ENCODE measurements at places on chromosomes 6 and 20.

DNA sequence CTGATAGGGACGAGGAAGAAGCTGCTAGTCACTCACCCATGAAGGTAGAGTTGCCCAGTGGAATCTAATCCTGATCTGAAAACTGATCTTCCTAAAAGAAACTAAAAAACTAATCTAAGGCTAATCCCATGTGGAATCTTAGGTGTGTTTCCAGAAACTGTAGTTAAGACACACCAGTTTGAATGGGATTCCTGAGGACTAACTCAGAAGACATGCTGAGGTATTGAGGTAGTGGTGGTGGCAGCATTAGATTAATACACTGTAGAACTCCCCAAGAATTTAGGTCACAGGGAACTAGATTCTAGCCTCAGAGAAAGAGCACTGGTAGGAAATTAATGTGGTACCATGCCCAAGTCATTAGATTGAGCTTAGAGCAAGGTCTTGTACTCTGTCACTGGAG, 19.6 kb upstream of the AKAP7 start:
- no peak for DNase-seq

DNA sequence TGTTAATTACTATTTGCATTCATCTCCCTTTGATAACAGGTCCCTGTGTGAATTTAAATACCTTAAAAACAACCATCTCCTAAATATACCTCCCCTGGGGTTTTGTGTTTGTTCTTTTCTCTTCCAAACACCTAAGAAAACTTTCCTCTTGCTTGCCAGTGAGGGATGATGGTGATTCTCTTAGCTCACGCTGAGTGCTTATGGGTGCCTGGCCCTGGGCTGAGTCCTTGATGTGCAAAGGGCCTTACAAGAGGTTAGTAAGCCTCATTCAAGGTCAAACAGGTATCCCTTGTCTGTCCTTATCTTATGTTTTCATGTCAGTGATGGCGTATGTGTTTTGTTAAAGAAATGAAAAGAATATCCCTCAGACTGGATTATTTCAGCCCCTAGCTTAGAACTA, 76.3 kb downstream of the SYCP2L start:
- no peak for DNase-seq

GRCh38 chr6:142286088-142286409, 15.8 kb upstream of the ADGRG6 start:
- DNase-seq, result no peak

DNA sequence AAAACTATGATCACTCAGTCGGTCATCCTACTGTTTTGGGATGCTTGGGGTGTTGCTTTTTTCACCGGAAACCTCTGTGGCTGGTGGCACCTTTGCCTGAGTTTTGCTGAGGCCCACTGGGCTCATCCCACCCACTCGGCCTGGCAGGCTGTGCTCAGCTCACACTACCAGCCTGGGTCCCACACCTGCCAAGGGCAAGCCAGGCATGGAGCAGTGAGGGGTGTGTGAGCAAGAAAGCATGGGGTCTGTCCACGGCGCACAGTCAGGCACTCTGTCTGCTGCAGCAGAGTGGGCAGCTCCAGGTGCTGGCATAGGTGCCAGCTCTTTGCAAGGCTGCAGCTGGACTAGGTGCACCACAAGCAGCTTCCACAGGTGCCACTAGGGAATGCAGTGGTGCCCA, 91.7 kb downstream of the TBXT start:
- no peak for DNase-seq

DNA sequence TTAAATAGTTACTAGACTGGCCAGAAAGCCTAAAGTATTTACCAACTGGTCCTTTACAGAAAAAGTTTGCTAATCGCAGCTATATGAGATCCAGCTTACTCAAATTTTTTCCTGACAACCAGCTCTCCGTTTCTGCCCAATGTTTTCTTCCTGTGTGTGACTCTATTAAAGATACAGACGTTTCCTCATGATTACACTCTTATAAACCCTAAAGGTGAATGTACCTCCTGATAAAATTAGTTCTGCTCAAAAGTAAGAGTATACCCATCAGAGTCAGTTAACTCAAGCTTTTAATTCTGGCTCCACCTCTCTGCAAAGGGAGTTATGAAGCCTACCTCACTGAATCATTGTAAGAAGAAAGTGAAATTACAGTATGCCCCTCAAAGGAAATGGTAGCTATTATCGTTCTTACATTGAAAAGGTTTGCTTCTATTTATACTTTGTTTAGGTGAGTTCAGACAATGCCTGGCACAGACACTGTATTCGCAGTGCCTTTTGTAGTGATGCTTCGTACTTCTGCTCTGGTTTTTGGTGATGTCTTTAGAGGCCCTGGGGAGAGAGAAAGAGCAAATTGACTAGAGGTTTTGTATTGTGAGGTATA, 10.2 kb upstream of the MROH8 start:
- DNase-seq, result no peak

DNA sequence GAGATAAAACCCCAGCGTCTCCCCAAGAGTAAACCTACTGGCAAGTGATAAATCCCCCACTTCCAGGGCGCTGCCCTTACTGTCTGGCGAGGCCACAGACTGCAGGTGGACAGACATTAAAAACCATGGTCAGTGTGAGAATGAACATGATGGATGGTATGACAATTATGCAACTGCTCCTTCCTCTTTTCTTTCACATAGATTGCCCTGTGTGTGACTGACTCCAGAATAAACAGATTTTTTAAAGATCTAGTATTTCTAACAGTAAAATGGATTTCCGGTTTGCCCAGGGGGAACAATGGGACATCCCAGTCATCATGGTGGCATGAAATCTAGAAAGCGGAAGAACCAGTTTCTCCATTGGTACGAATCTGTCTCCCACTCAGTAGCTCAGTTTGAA, 153.7 kb downstream of the FOXC1 start:
- DNase-seq, result no peak

GRCh38 chr6:157978021-157978783, 3.5 kb upstream of the SYNJ2 start:
- no peak for DNase-seq

GRCh38 chr6:7881765-7882500, 28.7 kb downstream of the TXNDC5 start:
- no peak for DNase-seq

- no peak for DNase-seq
These were observed 43.9 kb upstream of the DEK start for GRCh38 chr6:18308070-18308735.

GRCh38 chr6:88166493-88167351, 575 bp upstream of the CNR1 start:
- no peak for DNase-seq

DNA sequence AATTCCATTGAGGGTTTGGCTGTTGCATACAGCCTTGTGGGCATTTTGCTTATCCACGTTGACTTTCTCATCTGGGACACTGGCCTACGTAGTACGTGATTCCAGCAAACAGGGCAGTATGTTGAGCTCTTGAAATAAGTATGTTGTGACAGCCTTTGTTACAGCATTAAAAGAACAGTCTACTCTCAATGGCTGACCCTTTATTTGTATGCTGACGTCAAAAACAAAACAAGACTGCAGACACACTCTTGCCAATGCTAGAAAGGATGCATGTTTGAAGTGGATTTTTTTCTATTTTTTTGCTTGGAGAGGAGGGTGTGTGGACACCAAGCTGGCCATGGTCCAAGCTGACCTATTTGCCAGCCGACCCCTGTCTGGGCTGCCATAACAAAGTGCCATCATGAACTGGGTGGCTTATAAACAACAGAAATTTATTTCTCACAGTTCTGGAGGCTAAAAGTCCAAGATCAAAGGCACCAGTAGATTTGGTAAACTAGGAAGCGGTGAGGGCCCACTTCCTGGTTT, 10.8 kb upstream of the SNHG17 start:
- DNase-seq, result no peak

DNA sequence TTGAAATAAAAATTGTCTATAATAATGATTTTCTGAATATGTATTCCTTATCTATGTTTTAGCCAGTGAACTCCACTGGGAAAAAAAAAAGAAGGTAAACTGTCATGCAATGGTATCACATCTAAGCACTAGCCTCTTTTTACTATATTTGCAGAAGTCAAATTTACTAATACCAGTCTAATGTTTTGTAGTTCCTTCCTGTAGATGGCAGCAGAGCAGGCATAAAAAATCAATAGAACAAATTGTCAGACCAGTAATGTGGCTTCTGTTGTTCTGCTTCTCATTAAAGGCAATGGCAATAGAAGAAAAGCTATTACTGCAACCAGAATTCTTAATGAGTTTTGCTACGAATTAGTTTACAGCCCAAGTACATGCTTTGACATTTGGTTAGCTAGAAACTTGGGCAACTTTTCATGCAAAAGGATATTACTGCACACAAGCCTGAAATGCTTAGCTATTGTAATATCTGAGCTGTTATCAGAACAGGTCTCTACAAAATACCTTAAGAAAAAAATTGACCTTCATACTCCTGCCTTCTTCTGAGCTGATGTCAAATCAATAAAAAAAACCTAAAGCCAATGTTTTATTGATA, 476.9 kb downstream of the KHDRBS2 start:
- DNase-seq, result no peak

DNA sequence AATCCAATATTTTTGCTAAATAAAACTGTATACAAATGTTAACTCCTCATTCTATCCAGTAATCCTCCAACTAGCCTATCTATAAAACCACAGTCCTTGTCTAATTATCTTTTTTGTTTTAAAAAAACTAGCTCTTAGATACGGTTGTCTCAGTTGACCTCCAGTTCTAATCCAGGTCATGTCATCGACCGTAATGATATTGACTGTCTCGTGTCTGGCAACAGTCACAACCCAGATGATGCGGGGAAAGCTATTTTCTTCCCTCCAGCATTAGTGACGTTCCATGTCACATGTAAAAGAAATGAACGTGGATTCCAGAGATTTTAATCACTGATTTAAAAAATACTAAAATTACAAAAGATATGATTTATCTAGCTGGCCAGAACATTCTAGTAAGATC, 35.5 kb downstream of the HEBP2 start:
- no peak for DNase-seq

- no peak for DNase-seq
These were observed 85.2 kb upstream of the CNR1 start for GRCh38 chr6:88251301-88251700.

DNA sequence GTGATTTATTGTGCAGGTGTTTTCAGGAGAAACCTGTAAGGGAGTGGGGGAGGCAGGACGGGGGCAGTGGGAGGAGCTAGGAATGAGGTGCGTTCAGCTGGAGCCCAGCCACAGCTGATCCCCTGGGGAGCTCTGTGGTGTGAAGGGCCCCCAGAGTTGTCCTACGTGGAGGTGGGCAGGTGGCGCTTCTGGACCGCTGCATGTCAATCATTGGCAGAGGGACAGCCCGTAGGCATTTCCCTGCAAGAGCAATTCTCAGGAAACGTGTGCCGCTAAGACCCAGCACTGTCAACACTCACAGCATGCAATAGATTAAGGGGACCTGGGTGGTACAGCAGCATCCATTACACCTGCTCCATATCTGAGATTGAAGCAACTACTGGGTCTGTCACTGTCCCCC, 88.0 kb downstream of the PRND start:
- no peak for DNase-seq

- DNase-seq, result no peak
These were observed 60.9 kb upstream of the TULP1 start for GRCh38 chr6:35573495-35574110.

DNA sequence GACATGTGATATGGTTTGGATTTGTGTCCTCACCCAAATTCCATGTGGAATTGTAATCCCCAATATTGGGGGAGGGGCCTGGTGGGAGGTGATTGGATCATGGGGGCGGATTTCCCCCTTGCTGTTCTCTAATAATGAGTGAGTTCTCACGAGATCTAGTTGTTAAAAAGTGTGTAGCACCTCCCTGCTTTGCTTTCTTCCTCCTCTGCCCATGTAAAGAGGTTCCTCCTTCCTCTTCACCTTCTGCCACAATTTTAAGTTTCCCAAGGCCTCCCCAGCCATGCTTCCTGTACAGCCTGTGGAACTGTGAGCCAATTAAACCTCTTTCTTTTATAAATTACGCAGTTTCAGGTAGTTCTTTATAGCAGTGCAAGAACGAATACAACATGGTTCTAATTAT, 2.1 kb upstream of the ZNF451 start:
- DNase-seq, result no peak

DNA sequence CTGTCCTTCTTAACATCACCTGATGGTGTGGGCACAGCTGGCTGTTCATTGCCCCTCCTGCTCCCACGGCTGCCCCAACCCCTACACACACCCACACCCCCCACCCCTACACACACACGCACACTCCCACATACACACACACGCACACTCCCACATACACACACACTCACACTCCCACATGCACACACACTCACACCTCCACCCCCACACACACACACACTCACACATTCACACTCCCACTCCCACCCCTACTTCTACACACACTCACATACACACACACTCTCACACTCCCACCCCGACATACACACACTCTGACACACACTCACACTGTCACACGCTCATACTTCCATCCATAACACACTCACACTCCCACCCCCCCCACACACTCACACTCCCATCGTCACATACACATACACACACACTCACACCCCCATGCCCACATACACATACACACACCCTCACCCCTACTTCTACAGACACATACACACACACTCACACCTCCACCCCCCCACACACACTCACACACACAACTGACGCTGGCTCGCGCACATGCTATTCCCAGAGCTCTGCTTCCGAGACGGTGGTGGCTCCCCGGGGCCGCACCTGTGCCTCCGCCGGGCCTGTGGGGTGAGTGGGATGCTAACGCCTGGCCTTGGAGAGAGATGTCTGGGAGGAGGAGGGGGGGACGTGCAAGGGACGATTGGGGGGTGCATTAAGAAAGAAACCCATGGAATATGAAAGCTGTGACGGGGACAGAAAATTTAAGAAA, 174.8 kb upstream of the QKI start:
- DNase-seq, result no peak

GRCh38 chr6:46964716-46965519, 43.2 kb upstream of the ADGRF5 start:
- no peak for DNase-seq

DNA sequence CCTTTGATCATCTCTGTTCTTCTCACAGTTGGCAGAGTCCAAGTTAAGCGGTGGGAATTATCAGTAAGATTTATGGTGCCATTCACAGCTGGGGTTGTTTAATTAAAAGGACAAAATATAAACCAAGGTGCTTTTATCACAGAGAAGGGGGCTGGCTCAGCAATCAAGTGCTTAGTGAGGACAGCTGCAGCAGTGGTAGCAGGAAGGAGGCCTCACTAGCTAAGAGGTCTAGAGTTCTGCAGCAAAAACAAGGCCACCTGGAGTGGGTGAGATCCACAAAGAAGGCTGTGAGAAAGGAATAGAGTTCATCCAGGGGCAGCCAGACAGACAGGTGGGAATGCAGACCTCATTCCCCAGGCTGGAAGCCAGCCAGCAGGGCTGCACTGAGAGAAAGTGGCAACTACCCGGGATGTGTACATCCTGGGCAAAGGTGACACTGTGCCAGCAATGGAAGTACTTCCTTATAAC, 37.1 kb downstream of the PIGU start:
- DNase-seq, result no peak

GRCh38 chr6:123640567-123641187, 3.9 kb upstream of the TRDN start:
- DNase-seq, result no peak

- no peak for DNase-seq
These were observed 248.8 kb downstream of the SAMD5 start for GRCh38 chr6:147757291-147757690.

GRCh38 chr6:168083514-168083885, 4.5 kb upstream of the FRMD1 start:
- no peak for DNase-seq
